ENCODE measurements at places on chromosomes 11 and 22.
A peak's percentile ranks its signal among the peaks of the same experiment; 100 is the strongest.

- no peak for DNase-seq
These were observed 682 bp downstream of the ATM start for GRCh38 chr11:108223348-108224149.

DNA sequence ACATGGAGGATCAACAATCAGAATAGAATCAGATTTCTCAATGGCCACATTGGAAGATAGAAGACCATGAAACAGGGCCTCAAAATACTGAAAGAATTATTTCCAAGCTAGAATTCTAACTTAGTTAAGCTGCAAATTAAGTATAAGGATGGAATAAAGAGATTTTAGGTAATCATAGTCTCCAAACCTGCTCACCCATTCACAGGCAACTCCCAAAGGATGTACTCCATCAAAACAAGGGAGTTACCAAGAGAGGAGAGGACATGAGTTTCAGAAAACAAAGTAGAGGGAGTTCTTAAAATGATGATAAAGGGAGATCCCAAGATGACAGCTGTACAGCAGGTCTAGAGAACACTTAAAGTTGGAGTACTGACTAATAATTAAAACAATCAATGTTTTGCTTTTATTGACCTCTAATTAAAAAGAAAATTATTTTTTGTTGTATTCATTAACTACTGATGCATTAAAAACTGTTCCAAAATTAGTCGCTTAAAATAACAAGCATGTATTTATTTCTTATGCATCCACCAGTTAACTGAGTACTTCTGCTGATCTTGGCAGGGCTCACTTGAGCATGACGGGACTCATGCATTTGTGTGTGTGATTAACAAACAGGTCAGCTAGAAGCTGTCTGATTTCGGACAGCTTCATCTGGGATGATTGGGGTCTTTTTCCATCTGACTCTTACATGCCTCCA lies 95.6 kb downstream of the CD44 start:
- no peak for DNase-seq

DNA sequence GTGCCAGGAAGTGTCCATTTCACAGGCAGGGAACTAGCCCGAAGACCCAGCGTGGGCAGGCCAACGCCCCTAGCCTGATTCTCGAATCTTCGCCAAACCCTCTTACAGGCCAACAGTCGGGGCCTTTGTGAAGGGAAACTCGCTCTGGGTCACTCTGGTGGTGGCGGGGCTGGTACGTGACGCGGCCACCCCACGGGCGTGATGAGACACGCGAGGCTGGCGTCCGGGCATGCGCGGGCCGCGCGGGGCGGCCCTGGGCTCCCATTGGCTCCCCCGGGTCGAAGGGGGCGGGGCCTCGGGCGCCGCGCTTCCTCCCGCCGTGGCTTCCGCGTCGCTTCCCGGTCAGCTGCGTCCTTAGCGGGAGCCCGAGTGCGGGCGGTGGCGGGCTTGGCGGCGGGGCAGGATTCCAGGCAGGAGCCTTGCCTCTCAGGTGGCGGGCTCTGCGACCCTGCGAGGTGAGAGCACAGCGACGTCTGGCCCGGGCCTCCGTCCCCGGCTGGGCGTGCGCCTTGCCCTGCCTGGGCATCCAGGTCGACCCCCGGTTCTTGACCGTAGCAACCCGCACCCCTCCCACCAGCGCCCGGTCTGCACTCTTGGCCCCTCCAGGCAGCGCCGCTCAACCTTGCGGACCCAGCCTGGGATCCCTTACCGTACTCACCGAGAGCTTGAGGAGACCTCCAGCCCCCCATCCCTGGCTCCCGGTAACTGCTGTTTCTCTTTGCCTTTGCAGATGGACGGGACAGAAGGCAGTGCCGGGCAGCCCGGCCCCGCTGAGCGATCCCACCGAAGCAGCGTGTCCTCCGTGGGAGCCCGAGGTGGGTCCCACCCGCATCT lies at the start of gene FRMD8:
TSS of gene FRMD8 (plus strand) at position 331 of the 834 bp plus-strand sequence. CDS start at position 731, 400 bp downstream.
- DNase-seq = peak; percentile 86

GRCh38 chr11:66291706-66292542 lies at the start of gene TMEM151A:
Gene TMEM151A, plus strand, starts transcription at chr11:66291894. Its CDS starts 120 bp downstream, at chr11:66292014.
- peak; percentile 47 for DNase-seq

DNA sequence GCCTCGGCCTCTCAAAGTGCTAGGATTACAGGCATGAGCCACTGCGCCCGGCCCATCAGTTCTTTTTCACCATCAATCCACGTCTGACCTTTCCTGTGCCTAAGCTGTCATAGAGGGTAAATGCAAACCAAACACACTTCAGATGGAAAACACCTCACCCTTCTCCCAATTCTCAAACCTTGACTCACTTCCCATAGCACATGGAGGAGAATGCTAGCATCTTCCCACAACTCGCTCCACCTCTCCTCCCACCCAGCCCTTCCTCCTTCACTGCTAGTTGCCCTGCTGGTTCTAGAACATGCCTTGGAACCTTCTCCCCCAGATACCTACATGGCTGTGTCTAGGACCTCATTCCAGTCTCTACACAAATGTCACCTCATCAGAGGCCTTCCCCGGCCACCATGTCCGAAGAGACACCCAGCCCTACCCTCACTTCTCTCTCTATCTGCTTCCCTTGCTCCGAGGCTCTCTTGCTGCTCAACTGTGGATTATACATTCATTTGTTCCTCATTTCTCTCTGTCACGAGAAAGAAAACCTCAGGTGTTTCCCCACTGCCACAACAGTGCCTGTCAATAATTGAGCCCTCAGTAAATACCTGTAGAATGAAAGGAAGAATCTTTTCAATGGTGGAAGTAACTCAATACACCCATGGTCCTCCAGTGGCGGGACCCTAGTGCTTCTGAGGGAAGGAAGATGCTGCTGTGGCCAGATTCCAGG lies 21.3 kb upstream of the NCF4 start:
- no peak for DNase-seq

GRCh38 chr11:33191467-33191866 lies 30.2 kb upstream of the CSTF3 start:
- no peak for DNase-seq

DNA sequence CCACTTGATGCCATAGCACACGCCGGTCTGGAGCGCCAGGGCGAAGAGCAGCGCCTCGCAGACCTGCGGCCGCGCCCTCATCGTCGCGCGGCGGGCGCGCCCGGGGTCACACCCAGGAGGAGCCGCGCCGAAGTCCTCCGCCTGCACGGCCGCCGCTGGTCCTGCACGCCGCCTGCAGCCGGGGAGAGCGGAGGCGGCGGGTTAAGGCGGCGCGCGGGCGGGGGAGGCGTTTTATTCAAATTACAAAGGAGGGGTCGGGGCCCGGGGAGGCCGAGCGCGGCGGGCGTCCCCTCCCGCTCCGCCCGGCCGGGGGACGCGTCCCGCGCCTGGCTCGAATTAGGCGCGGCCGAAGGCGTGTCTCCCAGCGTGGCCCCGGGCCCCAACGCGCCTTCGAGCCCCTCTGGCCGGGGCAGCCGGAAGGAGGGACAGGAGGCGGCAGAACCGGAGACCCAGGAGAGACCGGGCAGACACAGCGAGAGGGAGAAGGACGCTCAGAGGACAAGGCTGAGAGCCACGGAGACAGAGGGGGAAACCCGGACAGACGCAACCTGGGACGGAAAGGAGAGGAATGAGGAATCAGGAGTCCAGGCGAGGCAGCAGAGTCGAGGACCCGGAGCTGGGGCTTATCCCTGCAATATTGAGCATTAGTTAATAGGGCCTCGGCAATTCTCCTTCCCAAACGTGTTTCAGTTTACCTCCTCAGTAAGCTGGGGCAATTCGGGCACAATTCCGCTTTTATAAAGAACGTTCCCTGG lies at the start of gene WNT11:
TSS of gene WNT11 (minus strand) at position 176 of the 755 bp plus-strand sequence. CDS start at position 81, 95 bp downstream.
- no peak for DNase-seq

- DNase-seq = no peak
These were observed 69.1 kb upstream of the EP300 start for GRCh38 chr22:41023299-41023623.

DNA sequence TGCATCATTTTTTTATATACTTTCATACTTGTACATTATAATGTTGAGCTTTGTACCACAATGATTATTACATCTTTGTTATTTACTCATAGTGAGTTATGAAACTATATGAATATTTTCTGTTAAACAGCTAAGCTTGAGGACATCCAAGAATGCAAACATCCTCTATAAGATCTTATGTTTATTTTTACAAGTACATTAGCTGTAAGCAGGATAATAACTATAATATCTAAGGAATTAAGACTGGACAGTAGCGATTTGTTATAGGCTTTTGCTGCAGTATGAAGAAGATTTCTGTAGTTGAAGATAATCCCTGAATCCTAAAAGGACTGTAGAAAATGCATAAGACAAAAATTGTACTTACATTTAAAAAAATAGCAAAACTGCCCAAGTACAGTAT lies 176.0 kb downstream of the METTL15 start:
- DNase-seq = no peak

GRCh38 chr22:42934338-42934737 lies 77.3 kb upstream of the ARFGAP3 start:
- no peak for DNase-seq

DNA sequence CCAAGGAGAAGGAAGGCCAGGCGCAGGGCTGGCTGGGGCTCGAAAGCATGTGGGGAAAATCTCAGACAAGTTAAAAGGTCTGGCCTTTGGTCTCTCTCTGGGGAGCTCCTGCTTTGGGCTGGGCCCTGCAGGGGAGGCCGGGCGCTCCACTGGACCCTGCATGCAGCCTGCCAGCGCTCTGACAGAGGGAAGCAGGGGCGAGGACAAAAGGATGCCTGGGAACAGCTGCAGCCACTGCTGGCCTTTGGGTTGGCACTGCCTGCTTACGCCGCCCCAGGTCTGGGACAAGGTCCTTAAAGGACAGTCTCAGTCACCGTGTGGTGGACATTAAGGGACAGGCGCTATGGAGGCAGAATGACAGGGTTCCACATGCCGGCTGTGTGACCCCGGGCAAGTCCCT lies 56.4 kb upstream of the TTLL12 start:
- no peak for DNase-seq

- no peak for DNase-seq
These were observed 4.7 kb downstream of the NXPE2 start for GRCh38 chr11:114683007-114683406.

DNA sequence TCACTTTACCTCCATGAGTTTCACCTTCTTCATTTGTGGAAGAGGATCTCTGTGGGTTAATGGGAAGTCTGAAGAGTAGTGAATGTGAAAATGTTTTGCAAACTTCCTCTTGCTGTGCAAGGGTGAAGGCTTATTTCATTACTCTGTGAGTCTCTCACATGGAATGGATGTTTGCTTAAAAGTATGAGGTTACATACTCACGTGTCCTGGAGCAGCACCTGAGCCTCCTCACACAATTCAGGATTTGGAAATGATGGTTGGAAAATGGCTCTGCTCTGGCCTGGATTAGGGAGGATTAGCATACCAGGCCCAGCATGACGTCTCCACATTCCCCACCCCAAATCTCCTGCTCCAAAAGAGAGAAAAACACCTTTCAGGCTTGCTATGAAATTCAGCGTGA lies 4.8 kb downstream of the GRAMD1B start:
- no peak for DNase-seq

- DNase-seq = no peak
These were observed 267.3 kb downstream of the DLG2 start for GRCh38 chr11:85359859-85360258.

- DNase-seq = no peak
These were observed 754.0 kb upstream of the FAT3 start for GRCh38 chr11:91470656-91471055.

DNA sequence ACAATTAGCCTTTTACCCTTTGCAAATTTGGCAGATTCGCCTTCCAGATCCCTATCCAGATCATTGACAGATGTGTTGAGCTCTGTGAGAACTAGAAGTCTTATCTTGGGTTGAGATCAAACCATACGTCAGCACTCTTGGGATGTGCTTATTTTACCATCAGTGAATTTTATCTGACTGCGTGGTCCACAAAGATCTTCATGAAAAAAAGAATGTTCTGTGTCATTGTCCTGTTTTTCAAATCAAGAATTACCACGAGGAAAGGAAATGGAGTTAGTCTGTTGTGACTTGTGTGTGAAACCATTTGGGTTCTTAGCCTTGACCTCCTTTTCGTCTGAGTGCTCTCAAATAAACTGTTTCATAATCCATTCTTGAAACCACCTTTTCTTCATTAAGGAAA lies 86.2 kb upstream of the SORL1-AS1 start:
- no peak for DNase-seq

- DNase-seq = no peak
These were observed 9.1 kb downstream of the SSH3 start for GRCh38 chr11:67312187-67313021.

GRCh38 chr22:26865021-26865420 lies 207.6 kb downstream of the MIAT start:
- no peak for DNase-seq

DNA sequence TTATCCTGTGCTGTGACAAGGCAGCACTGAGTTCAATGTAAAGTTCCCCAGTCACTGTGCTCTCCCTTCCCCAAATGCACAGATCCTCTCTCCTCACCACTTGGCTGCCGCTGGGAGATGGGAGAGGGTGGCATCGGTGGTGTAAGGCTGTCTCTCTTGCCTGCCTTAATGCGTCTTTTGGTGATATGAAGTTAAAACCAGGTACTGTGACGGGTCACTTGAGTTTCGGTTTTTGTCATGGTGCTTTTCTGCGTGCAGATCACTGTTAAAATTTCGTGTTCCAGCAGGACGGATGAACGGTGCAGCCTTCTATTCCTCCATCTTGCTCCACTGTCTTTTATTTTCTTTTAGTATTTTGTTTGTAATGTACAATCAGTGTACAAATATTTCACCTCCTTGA lies 18.6 kb downstream of the GLB1L2 start:
- DNase-seq = no peak

DNA sequence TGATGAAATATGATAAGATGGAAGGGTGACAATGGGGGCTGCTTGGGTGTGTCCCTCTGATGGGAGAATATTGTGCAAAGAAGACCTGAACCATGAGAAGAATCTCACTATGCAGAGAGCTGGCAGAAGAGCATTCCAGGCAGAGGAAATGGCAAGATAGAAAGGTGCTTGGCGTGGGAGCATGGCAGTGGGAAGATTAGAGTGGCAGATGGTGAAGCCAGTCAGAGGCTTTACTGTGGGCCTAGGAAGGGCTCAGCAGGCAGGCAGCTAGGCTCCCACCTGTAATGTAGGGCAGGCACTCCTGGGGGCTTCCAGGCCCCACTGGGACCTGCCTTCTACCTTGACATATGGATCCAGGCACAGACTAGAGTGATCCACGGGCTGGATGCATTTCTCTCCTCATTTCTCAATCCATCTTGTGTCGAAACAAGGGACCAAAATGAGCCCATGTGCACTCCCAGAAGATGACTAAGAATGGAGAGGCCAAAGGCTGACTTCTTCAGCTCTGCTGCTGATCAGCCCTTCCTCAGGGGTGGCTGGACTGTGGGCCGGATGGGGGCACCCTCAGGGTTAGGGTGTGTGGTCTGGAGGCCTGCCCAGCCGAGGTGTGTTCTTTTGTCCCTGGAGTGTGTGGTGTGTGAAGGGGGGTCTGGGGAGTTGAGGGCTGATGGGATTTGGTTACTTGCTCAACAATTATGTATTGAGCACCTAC lies 88.3 kb downstream of the TSPAN18 start:
- no peak for DNase-seq

GRCh38 chr22:46761017-46761416 lies 1.4 kb upstream of the TBC1D22A start:
- no peak for DNase-seq

GRCh38 chr22:24977370-24978221 lies 25.1 kb downstream of the KIAA1671 start:
- peak; percentile 20 for DNase-seq
